Natural killer cell (primary cell): ENCODE measurements at places on chromosomes 7 and 10. TPM values are rescaled to one million over a fixed set of nuclear protein-coding genes. Genes with fewer than 3 reads are reported as not detected.

DNA sequence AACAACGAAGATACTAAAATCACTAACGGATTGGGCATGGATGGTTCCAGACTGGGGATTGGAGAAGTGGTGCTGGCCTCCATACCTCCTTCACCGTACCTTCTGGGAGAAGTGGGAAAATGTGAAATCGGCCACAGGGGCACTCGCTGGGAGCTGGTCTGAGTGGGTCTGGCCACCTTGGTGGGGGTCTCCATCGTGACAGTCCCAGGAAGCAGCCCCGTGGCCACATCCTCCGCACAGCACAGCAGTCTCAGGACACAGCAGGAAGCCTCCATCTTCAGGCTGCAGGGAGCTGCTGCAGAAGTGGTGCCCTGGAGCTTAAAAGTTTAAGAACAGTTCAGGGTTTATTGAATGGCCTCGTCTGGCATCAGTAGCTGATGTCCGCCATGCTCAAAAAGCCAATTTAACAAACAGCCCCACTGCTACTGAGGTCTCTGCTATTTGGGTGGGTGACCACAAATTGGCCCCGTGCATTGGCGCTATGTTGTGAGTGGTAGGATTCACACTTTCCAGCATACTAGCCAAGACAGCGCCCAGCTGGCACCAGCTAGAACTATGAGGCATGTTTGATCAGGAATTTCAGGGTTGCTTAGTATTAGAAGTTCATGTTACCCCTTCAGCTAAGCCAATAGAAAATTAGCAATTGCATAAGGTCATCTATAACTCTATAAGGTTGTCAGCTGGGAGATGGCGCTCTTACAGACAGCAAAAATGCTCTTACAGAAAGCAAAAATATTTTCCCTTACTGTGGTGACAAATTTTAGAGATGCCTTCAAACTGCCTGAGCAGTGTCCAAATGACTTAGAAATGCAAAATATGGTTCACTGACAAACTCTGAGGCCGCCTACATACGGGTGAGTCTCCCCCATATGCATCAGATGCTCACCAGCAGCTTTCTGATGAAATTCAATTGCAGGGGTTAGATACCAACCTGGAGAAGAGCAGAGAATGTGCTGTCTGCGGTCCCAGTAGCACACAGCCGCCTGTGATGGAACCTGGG is 17.0 kb downstream of the PKD1L1 start:
- no peak overlapping the region for H3K27ac ChIP-seq
- H3K4me1 ChIP-seq: no peaks in the 10 kb centered on the region
- no peaks in the 10 kb centered on the region for H3K36me3 ChIP-seq
- no peak for DNase-seq
- no peaks in the 10 kb centered on the region for H3K27me3 ChIP-seq

The CAMK2B gene
- total RNA-seq: 0.70 TPM

DNA sequence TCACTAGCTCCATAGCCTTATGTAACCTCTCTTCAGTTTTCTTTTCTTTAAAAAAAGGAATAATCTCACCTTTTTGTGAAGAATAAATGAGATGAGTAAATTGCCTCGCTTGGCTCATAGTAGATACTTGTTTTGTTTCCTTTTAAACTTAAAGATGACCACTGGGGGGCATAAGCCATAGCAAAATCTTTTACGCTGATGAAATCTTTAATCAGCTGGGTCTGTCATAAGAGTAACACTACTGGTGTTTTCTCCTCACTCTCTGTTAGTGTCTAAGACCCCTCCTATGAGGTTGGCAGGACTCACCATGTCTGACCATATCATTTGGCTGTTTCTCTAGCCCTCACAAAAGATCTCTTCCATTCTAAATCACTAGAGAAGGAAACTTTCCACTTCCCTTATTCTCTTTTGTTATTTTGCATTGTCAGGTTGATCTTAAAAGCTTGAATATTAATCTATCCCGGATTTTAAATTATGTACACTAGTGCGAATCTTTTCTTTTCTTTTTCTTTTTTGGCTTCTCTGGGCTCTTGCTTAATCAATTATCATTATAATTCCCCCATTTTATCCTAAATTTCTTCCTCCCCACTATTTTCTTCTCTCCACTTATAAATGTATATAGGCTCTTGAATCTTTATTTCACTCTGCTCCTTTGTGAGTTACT is 12.5 kb downstream of the STAG3 start:
- H3K27ac ChIP-seq: no peak overlapping the region
- no peaks in the 10 kb centered on the region for H3K36me3 ChIP-seq
- DNase-seq: no peak
- no peaks in the 10 kb centered on the region for H3K27me3 ChIP-seq
- peaks cover 4% of the 10 kb centered on the region for H3K4me1 ChIP-seq

DNA sequence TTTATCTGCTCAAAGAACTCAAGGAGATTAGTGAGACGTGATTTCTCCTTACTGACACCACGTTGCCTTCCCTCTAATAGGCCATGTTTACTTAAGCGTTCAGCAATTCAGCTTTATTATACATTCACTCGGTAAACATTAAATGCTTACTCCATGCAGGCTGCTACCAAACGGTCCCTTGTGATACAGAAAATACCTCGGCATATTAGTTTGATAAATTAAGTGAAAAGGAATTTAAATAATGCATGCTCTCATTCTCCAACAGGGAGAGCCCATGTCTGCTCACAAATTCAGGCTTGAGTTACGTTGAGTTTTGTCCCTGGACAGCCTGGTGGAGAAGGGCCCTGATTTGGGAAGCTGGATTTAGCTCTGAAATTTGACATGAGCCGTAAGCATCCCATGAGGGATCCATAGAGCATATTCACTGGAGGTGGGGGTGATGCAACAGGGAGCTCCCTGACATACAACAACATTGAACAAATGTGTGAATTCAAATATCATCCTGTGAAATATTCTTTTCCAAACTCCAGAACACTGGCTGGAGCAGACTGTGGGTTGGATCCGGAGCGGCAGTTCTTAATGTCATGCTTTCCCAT is 86.3 kb downstream of the TBXAS1 start:
- no peak overlapping the region for H3K4me3 ChIP-seq
- no peak for DNase-seq
- H3K27ac ChIP-seq: no peak overlapping the region
- peaks cover 29% of the 10 kb centered on the region for H3K4me1 ChIP-seq
- no peaks in the 10 kb centered on the region for H3K27me3 ChIP-seq
- H3K36me3 ChIP-seq: no peaks in the 10 kb centered on the region

DNA sequence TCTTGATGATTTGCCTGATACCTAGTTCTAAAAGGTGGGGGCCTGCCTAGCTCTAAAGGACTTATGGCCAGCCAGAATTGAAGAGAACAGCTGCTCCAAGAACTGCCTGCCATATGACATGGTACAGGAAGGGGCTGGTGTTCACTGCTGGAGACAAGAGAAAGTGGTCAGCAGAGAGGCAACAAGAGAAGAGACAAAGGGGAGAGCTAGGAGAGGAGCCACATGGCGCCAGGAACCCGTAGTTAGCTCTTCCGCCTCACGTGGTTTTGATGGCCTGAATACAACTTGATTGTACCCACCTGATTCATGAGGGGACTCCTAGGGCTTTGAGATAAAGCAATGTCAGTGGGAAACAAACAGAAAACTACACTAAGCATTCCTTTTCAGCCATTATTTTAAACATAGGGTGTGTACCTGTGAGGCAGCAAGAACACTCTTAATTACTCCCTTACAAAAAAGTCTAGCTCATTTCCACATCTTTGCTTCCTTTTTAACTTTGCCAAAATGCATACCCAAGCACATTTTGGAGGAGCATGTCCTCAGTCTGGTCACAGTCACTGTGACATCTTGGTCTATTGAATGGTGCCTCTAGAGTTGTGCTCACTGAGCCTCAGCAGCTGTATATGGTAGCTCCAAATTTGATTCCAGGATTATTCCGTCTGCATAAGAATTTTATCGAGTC is 71.6 kb downstream of the CCDC71L start:
- no peak overlapping the region for H3K4me3 ChIP-seq
- no peak for DNase-seq
- no peak overlapping the region for H3K27ac ChIP-seq
- H3K27me3 ChIP-seq: no peaks in the 10 kb centered on the region

GRCh38 chr7:80770675-80771081 is 132.2 kb downstream of the CD36 start:
- DNase-seq: no peak
- H3K27ac ChIP-seq: no peak overlapping the region
- no peak overlapping the region for H3K4me3 ChIP-seq
- H3K4me1 ChIP-seq: peaks cover 3% of the 10 kb centered on the region

GRCh38 chr7:135206941-135207391 is 4.4 kb downstream of the WDR91 start:
- no peak overlapping the region for H3K27ac ChIP-seq
- H3K4me3 ChIP-seq: no peak overlapping the region
- no peak for DNase-seq
- peaks cover 23% of the 10 kb centered on the region for H3K4me1 ChIP-seq
- no peaks in the 10 kb centered on the region for H3K27me3 ChIP-seq
- H3K36me3 ChIP-seq: peaks cover 21% of the 10 kb centered on the region

GRCh38 chr7:67484244-67484751 is 487.7 kb downstream of the TYW1 start:
- H3K4me1 ChIP-seq: no peaks in the 10 kb centered on the region
- no peaks in the 10 kb centered on the region for H3K27me3 ChIP-seq
- DNase-seq: no peak
- no peak overlapping the region for H3K27ac ChIP-seq
- H3K4me3 ChIP-seq: no peak overlapping the region
